Skin of body (tissue), 3 donors: ENCODE measurements at places on chromosomes 12 and 14. TPM values are rescaled to one million over a fixed set of nuclear protein-coding genes. Genes with fewer than 3 reads are reported as not detected.

TCL1B gene
- total RNA-seq, result not detected

C12orf56 gene
- total RNA-seq, result 1.1 TPM

DNA sequence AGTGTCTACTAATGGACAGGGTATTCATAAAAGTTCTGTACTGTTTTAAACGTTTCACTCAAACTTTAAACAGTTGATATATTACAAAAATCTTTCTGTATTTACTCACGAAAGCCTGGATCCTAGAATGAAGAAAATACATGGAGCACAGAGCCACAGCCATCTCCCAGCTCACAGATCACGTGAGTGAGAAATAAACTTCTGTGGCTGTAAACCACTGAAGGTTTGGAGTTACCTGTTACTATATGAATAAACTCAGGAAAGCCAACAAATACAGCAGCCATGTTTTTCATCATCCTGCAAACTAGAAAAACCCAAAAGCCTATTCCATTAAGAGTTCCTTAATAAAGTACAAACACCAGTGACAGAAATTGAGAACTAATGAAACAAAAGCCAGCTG lies 867 bp upstream of the TDG start:
- no peak for DNase-seq

DNA sequence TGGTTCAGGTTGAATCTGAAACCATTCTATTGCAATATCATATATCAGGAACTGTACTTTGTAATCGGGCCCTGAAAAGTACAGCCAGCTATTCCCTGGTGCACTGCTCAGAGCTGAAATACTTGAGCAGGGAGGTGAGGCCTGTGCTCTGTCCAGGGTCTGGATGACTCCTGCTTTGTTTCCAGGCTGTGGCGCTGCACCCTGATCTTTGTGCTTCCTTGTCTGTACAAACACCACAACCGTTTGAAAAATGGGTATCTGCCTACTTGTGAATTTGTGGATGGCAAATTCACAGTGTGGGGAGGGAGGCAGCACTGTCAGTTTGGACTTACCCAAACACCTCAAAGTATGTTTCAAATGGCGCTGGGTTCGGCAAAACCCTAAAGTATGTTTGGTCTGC lies 155.4 kb upstream of the FAR2 start:
- DNase-seq, result no peak

DNA sequence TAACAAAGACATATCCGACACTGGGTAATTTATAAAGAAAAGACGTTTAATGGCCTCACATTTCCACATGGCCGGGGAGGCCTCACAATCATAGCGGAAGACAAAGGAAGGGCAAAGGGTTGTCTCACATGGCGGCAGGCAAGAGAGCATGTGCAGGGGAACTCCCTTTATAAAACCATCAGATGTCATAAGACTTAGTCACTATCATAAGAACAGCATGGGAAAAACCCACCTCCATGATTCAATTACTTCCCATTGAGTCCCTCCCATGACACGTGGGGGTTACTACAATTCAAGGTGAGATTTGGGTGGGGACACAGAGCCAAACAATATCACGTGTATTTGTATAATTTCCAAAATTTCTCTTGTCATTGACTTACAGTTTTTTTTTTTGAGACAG lies 5.5 kb upstream of the LMNTD1 start:
- no peak for DNase-seq
